Forelimb muscle (tissue), 1 donor: ENCODE measurements at places on chromosomes 7 and 10.

- DNase-seq = no peak
Observed at GRCh38 chr7:132258231-132258630, 318.0 kb downstream of the PLXNA4 start.

GRCh38 chr7:151472644-151473380 lies 32.9 kb upstream of the CRYGN start:
- no peak for DNase-seq

DNA sequence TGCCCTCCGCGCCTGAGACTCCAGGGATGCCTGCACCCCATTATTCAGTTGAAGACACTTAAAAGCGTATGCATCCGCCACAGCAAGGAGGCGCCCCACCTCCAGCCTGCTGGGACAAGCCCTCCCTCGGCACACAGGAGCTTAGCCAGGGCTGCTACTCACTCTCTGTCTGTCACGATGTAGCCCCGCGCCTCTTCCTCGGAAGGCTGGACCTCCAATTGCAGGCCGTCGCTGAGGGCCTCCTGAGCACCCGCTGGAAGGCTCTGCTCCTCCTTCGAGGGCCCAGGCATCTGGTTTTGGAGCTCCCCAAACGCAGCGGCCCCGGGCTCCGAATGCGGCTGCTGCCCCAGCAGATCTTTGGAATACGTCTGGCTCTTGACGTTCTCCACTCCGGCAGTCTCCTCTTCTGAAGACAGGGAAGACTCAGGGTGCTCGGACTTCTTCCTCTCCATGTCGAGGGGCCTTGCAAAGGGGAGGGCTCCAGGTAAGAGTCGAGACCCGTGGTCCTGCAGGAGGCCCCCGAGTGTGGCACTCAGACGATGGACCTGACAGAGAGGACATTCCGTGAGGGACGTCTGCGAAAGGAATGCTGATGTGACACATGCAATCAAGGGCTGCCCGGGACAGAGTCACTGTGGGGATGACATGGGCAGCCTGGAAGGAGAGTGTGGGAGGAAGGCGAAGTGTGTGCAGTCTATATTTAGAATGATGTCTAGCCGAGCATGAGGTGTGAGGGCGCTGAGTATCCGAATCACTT lies 453.9 kb downstream of the PTPRN2 start:
- no peak for DNase-seq

DNA sequence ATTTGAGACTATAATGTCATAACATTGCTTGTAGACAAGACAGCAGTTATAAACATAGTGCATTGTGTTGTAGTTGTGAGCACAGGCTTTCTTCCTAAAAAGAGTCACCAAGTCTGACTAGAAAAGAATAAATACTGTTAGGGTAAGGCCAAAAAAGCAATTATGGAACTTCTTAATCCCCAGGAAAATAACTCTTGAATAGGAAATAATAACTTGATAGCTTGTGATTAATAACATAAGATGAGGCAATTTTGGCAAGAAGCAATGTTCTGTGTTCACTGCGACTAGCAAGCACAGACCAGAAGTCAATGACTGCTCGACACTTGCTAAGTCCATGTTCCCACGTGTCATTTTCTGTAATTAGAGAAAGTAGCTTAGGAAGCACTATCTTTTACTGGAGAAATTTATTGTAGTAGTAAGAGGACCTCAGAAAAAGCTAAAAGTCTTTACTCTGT lies 97.1 kb downstream of the AGMO start:
- no peak for DNase-seq

DNA sequence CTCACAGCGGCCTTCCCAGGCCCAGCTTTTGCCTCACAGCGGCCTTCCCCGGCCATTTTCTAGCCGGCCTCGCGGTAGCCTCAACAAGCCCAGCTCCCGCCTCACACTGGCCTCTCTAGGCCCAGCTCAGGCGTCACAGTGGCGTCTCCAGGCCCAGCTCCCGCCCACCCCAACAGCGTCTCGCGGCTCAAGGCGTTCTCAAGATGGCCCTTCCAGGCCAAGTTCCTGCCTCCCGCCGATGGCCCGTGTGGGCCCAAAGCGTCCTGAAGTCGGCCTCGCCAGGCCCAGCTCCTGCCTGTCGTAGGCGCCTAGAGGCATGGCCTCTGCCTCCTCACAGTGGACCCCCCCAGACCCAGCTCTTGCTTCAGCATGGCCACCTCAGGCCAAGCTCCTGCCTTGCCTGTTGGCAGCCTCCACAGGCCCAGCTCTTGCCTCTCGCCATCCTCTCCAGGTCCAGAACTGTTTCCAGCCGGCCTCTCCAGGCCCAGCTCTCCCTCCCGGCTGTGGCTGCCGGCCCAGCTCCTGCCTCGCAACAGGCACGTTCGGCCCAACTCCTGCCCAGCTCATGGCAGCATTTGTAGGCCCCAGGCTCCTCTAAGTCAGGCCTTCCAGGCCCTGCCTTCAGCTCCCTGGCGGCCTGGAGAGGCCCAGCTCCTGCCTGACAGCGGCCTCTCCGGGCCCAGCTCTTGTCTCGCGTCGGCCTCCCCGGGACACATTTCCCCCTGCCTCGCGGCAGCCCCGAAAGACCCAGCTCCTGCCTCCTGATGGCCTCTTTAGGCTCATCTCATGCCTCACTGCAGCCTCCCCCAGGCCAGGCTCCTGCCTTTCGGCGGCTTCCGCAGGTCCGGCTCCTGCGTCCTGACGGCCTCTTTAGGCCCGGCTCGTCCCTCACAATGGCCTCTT lies 18.8 kb upstream of the TMEM248 start:
- DNase-seq = no peak

- DNase-seq = no peak
Observed at GRCh38 chr7:142498364-142498763, 240.5 kb upstream of the PRSS58 start.

GRCh38 chr7:66946545-66946944 lies 25.5 kb downstream of the TMEM248 start:
- no peak for DNase-seq
